Activated CD4-positive, alpha-beta T cell treated with anti-CD3 and anti-CD28 coated beads for 36 hours (primary cell): ENCODE measurements at places on chromosomes 4 and X.
A peak's percentile ranks its signal among the peaks of the same experiment; 100 is the strongest.

GRCh38 chrX:40108162-40108958 lies 10.6 kb upstream of the BCOR start:
- DNase-seq: no peak

DNA sequence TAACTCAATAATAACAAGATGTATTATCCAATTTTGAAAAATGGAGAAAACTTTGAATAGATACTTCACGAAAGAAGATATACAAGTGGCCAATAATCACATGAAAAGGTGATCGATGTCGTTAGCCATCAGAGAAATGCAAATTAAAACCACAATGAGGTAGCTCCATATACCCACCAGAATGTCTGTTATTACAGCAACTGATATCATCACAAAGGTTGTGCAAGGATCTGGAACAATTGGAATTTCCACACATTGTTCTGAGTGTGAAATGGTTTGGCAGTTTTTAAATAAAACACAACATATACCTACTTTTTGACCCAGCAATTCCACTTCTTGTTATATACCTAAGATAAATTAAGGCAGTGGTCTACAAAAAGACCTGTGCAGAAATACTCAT lies 71.7 kb downstream of the IRS4 start:
- DNase-seq: no peak

DNA sequence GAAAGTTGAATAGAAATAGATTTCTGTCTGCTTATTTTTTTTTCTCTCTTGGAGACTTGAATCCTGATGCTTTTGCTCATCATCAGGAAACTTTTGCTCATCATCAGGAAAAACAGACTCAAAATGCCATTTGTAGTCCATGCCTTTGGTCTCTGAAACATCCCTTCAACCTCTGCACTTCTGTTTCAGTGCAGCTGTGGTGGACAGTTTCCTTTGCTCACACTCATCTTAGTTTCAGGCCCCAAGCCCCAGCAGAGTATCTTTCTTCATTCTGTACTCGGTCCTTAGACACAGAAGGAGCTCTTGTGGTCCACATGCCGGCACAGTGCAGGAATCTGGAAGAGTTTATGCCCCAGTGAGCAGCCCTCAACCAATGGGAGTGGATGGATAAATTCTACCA lies 337.9 kb downstream of the PPP3CA start:
- no peak for DNase-seq

GRCh38 chrX:138986235-138986634 lies 274.7 kb upstream of the FGF13 start:
- DNase-seq: no peak

- peak; percentile 49 for DNase-seq
Measured at GRCh38 chr4:18020145-18020670, 1.3 kb downstream of the LCORL start.

- no peak for DNase-seq
Measured at GRCh38 chr4:33339762-33340161, 2619.6 kb downstream of the PCDH7 start.

DNA sequence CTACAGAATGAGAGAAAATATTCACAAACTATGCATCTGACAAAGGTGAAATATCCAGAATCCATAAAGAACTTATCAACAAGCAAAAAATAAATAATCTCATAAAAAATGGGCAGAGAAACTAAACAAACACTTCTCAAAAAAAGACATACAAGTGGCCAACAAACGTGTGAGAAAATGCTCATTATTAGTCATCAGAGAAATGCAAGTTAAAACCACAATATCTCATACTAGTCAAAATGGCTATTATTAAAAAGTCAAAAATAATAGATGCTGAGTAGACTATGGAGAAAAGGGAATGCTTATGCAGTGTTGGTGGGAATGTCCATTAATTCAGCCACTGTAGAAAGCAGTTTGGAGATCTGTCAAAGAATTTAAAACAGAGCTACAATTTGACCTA lies 533.3 kb downstream of the TMA16 start:
- DNase-seq: no peak

DNA sequence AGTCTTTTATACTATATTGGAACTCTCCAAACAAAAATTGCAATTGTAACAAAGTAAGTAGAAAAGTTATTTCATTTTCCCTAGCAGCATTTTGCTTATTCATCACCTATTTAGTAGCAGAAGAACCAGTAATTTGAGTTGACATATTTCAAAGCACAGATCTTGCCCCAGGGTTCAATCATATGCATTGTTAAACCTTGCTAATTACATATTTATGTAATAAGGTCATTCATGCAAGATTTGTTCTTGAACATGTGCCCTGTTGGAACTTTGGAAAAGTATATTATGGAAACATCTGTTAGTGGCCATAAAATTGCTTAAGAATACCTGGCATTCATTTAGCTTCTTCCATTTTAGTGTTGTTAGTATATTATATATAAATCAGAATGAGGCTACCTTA lies 191.7 kb downstream of the TLL1 start:
- DNase-seq: no peak

GRCh38 chr4:138688408-138689085 lies 327.0 kb upstream of the NOCT start:
- no peak for DNase-seq

- DNase-seq: no peak
Measured at GRCh38 chr4:145626623-145626982, 7.4 kb downstream of the MMAA start.
